ENCODE measurements at places on chromosomes 16 and 17. TPM values are rescaled to one million over a fixed set of nuclear protein-coding genes. Genes with fewer than 3 reads are reported as not detected.

Gene LRRC37A
- 2.2 TPM for total RNA-seq

Gene KRTAP2-2
- total RNA-seq, result not detected

Gene GPR179
- total RNA-seq, result not detected

Gene PLK1
- 95.6 TPM for total RNA-seq

Gene CHD3
- total RNA-seq, result 192 TPM

Gene NXPH3
- total RNA-seq, result not detected

Gene STH
- total RNA-seq, result not detected

Gene ATP6V0C
- total RNA-seq, result 103 TPM

Gene TEKT5
- 0.28 TPM for total RNA-seq

Gene LPO
- not detected for total RNA-seq

Gene OR1A1
- total RNA-seq, result not detected

Gene KRT36
- total RNA-seq, result not detected

Gene KRTAP3-3
- total RNA-seq, result not detected

Gene C16orf96
- total RNA-seq, result not detected

Gene TMEM114
- total RNA-seq, result not detected

Gene ACBD4
- total RNA-seq, result 8.3 TPM

Gene SLC52A1
- not detected for total RNA-seq

Gene SHBG
- total RNA-seq, result not detected

Gene TVP23A
- 0.50 TPM for total RNA-seq

Gene KRTAP4-1
- not detected for total RNA-seq

Gene RND2
- not detected for total RNA-seq

Gene CACNA1G
- not detected for total RNA-seq

Gene DPEP3
- total RNA-seq, result not detected

Gene AIPL1
- total RNA-seq, result not detected

Gene SYCE1L
- 5.3 TPM for total RNA-seq

Gene TBC1D3G
- not detected for total RNA-seq

Gene DNAAF8
- total RNA-seq, result not detected

Gene NMT1
- 161 TPM for total RNA-seq

Gene CCL7
- total RNA-seq, result not detected

Gene CTF1
- total RNA-seq, result 0.17 TPM

Gene PARN
- total RNA-seq, result 25.4 TPM

Gene TMC7
- total RNA-seq, result not detected

Measured in natural killer cell treated with Interleukin-12 subunit alpha and Interleukin-12 subunit beta and Interleukin-15 and Interleukin-18, amount 100 ng/mL, for 72 hours (primary cell).